ENCODE measurements at places on chromosomes 4 and X.

DNA sequence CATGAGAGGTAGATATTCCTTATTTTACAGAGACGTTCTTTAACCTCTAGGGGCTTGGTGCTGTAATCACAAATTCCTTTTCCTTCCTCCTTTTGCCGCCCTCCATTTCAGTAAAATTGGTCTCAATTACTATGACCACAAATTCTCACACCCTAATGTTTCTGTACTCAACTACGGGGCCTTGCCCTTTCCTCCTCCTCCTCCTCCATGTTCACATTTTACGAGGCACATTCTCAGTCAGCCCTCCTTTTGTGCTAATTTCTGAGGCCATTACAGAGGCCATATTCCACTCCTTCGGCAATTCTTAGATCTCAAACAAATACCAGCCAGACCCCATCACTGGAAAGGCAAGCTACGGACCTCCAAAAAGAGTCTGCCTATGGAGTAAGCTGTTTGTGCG is 92.1 kb downstream of the SH3KBP1 start:
- no peak for DNase-seq

DNA sequence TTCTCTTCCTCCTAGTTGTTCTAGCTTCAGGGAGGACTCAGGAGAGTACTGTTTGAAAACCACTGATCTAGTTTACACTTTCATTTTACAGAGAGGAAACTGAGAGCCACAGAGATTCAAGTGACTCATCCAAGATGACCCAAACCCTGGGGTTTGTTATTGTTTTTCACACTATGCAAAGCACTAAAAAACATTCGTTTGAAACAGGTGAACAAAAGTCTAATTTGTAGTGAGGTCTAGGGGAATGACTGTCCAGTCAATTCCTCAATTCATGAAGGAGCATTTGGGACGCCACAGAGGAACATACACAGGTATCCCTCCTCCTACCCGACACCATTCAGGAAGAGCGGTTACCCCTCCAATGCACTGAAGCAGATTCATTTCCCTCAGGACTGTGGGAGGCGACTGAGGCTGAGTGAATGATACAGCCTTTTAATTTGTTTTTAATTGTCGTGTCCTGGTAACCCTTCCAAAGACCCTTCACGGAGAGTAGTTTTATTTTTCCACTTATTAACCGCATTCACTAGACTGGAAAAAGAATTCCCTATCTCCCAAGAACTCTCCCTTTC is 30.3 kb downstream of the TLR10 start:
- DNase-seq: peak; percentile 66

DNA sequence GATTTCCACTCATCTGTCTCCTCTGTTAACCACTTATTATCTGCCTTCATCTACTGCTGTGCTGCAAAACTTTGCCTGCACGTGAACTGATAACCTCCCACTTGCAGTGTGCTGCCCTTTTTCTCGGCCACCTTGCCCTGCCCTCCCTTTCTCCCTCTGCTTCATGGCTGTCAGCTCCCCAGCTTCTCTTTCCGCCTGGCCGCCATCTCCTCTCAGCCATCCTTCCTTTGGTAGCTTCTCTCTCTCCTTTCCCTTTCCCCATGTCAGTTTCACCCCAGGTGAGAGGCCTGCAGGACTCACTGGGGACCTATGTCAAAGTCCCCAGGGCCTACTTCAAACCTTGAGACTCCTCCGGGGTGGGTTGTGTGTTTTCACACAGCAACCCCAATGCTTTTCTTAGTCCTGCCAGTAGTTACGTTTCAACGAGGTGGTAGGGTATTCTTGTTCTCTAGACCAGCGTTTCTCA is 6.6 kb downstream of the MSL3 start:
- no peak for DNase-seq

DNA sequence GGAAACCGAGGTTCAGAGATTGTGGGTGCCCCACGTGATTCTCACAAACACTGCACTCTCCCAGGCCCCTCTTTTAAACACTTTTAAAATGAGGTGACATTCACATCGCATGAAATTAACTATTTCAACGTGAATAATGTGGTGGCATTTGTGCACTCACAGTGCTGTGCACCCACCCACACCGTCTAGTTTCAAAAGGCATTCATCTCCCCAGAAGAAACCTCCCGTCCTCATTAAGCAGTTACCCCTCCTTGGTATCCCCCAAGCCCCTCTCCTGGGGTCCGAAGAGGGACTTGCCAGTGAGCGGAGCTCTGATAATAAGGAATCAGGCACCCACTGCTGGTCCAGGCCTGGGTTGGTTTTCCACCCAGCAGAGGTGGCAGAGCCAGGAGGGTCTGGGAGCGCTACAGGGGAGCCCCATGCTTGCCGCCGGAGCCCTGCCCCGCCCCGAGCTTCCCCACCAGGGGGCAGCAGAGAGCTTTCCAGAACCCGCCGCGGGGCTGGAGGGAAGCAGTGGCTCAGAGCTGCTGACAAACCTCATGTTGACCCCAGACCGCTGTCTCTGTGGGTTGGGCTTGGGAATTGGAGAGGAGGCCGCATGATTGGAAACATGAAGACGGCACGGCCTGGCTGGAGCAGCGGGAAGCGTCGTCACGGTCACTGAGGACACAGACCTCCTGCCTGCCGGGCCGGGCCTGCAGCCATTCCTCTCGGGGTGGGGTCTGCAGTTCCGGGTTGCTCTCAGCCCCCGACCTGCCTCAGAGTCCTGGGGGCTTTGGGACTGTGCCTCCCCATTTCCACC is 27.5 kb upstream of the HTRA3 start:
- DNase-seq: peak; percentile 100

- no peak for DNase-seq
These were observed 55.1 kb downstream of the PDLIM5 start for GRCh38 chr4:94506822-94507221.

- DNase-seq: no peak
These were observed 14.7 kb downstream of the GRPR start for GRCh38 chrX:16138108-16138427.

All from osteoblast (primary cell).